ENCODE measurements at places on chromosomes 7 and 10. TPM values are rescaled to one million over a fixed set of nuclear protein-coding genes. Genes with fewer than 3 reads are reported as not detected.

DNAH11 gene
- total RNA-seq: 0.16 TPM

COL1A2 gene
- total RNA-seq: 320 TPM

TRIP6 gene
- 39.8 TPM for total RNA-seq

TMEM270 gene
- total RNA-seq: not detected

CTAGE4 gene
- total RNA-seq: 0.75 TPM

CHCHD3 gene
- total RNA-seq: 44.9 TPM

WNT16 gene
- total RNA-seq: not detected

LAMB4 gene
- not detected for total RNA-seq

SEMA3A gene
- 42.5 TPM for total RNA-seq

LRRN3 gene
- total RNA-seq: 1.7 TPM

ODAD2 gene
- not detected for total RNA-seq

GBX1 gene
- not detected for total RNA-seq

GHRHR gene
- not detected for total RNA-seq

OR2A25 gene
- total RNA-seq: not detected

OR6B1 gene
- total RNA-seq: not detected

SLC18A3 gene
- not detected for total RNA-seq

DOCK4 gene
- total RNA-seq: 53.1 TPM

BICC1 gene
- total RNA-seq: 26.0 TPM

ITIH5 gene
- 162 TPM for total RNA-seq

ASIC3 gene
- 0.34 TPM for total RNA-seq

ARHGEF35 gene
- 3.7 TPM for total RNA-seq

LBX1 gene
- total RNA-seq: not detected

C10orf88 gene
- total RNA-seq: 10.8 TPM

CDCA7L gene
- 11.4 TPM for total RNA-seq

CPN1 gene
- total RNA-seq: not detected

SPDYE16 gene
- total RNA-seq: 1.5 TPM

CC2D2B gene
- 2.4 TPM for total RNA-seq

MMP21 gene
- 0.51 TPM for total RNA-seq

PPP1R3A gene
- total RNA-seq: not detected

OR13A1 gene
- total RNA-seq: not detected

MGMT gene
- total RNA-seq: 34.7 TPM

SUGCT gene
- 1.1 TPM for total RNA-seq

DKK1 gene
- total RNA-seq: 40.4 TPM

PTCD1 gene
- total RNA-seq: 3.7 TPM

AKR1C4 gene
- total RNA-seq: not detected

ZNF467 gene
- 3.6 TPM for total RNA-seq

GIMAP4 gene
- 69.1 TPM for total RNA-seq

CCDC172 gene
- total RNA-seq: not detected

RAB19 gene
- total RNA-seq: not detected

AMPH gene
- total RNA-seq: 6.8 TPM

RPP30 gene
- 31.3 TPM for total RNA-seq

PTF1A gene
- not detected for total RNA-seq

HACD1 gene
- total RNA-seq: 47.5 TPM

SPDYE11 gene
- total RNA-seq: not detected

KIAA1217 gene
- 91.6 TPM for total RNA-seq

CCDC3 gene
- 10.8 TPM for total RNA-seq

MSMB gene
- total RNA-seq: not detected

FAM25G gene
- total RNA-seq: not detected

RP9 gene
- 11.7 TPM for total RNA-seq

TMEM184A gene
- total RNA-seq: not detected

MYO1G gene
- 1.5 TPM for total RNA-seq

RTKN2 gene
- 0.57 TPM for total RNA-seq

ITPRID1 gene
- not detected for total RNA-seq

POU6F2 gene
- total RNA-seq: not detected

CALML3 gene
- total RNA-seq: not detected

FLNC gene
- total RNA-seq: 4.9 TPM

SLC26A3 gene
- not detected for total RNA-seq

PRRT4 gene
- 0.65 TPM for total RNA-seq

ZNF425 gene
- 0.82 TPM for total RNA-seq
